CD4-positive, alpha-beta T cell treated with Interleukin-6 at 100 ng/mL for 8 hours (primary cell): ENCODE measurements at places on chromosomes 16 and 17.
A peak's percentile ranks its signal among the peaks of the same experiment; 100 is the strongest.

DNA sequence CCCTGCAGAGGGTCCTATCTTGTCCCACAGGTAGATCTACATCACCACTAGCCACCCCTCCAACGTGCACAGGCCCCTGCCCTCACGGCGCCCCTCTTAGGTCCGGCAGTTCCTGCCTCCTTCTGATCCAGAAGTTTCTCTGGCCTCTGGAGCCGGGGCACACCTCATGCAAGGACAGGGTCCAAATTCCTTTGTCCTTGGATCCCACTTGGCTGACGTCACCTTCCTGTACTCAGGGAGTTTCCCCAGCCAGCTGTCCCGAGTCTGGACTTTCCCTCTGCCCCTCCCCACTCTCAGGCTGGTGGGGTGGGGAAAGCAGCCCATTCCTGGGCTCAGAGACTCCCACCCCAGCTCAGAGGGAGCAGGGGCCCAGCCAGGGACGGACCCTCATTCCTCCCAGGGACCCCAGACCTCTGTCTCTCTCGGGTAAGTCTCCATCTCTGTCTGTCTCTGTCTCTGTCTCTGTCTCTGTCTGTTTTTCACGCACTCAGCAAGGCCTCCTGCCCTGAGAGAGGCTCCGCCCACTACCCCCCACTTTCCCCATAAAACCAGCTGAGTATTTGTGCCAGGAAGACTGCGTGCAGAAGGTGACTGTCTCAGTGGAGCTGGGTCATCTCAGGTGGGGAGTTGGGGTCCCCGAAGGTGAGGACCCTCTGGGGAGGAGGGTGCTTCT is at the start of gene IL32:
IL32 (plus strand) TSS at position 572 of the 673 bp plus-strand sequence. CDS start 172 bp downstream, outside the sequence.
- DNase-seq: peak; percentile 84

DNA sequence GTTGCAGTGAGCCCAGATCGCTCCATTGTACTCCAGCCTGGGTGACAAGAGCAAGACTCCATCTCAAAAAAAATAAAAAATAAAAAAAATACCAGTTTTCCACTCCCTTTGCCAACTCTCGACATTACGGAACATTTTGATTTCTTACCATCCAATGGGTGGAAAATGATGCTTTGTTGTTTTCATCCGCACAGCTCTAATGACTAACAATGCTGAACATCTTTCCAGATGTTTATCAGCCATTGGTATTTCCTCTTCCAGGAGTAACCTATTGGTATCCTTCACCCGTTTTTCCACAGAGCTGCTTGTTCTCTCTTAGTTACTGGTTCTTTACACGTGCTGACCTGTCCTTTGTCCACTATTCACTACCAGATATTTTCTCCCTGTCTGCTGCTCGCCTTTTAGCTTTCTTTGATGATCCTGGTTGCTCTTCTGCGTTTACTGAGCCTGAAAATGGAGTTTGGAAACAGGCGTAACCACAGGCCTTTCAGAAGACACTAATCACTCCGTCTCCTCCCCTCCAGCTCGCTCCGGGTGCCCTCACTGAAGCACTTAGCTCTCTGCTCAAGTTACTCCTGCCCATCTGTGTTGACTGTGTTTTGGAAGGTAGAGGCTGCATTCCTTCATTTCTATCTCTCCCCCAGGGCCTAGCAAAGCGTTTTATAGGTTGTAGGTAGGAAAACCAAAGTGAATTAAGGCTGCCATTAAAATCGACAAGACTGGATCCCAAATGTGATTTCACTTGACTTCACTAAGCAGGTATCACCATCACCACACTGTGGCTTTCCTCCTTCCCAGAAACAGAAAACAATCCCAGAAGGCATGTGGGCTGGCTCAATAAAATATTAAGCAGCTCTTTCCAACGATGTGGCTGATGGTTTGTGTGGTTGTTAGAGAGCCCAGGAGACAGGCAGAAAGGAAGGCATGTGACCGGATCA is 8.9 kb downstream of the SHPK start:
- DNase-seq: no peak

DNA sequence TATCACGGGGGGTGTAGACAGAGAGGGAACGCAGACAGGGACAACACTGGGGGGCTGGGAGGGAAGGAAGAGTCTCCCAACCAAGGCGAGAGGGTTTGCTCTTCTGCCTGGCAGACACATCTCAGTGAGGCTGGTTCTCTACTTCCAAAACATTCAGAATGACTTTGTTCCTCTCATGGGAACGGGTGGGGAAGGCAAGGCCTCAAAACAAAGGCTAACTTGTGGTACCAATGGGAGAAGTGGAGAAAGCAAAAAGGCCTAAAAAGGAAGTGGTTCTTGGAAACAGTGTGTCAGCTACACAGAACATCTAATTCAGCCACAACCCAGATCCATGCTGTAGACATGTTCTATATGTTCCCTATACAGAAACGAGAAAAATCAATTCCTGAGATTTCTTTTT is 7.5 kb downstream of the FLOT2 start:
- no peak for DNase-seq

DNA sequence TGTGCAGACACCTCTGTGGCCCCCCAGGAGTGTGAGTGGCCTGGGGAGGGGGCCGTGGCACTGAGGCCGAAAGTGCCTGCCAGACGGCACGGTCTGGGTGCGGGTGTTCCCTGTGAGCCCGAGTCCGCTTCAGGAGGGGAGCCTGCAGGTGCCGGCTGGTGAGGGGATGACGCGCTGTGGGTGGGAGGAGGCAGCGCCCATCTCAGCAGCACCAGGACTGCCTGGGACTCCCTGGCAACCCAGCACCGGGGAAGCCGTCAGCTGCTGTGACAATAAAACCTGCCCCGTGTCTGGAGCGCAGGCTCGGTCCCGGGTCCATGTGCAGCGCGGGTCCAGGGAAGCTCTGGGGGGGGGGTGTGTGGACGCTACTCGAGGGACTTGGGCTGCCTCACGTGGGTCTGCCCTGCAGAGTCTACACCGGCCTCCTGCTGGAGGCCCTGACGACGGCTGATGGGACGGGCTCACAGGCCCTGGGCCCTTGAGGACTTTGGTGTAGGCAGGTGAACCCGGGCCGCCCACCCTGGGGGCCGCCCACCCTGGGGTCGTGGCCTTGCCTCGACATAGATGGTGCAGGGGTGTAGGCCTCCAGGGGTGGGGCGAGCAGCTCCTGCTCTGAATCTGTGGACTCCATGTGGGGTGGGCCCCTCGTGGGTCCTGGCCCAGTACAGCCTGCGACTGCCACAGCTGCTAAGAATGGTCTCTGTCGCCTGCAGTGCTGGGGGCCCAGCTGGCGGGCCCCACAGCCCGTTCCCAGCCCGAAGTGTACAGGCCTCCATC is 5.9 kb upstream of the RAB40C start:
- DNase-seq: no peak

- no peak for DNase-seq
Measured at GRCh38 chr16:70410734-70411133, 28.2 kb downstream of the ST3GAL2 start.

- DNase-seq: no peak
Measured at GRCh38 chr16:57646388-57647039, 18.1 kb downstream of the ADGRG1 start.

DNA sequence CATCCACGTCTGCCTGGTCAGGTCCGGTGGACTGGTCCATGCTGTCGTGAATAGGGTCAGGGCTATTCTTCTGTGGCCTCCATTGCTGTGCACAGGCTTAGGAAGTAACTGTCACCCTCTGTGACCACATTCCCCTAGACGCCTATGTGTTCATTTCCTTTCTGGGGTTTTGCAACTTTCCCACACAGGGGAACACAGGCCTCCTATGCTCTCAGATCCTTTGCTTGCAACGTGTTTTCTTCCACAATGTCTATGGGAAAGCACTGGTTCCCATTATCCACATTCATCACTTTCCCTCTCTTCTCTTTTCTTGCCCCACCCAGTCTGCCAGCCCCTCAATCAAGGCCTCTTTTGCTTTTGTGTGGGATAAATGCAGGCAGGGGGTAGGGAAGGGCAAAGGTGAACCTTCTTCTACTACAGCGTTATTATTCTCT is 43.2 kb upstream of the DNAJA2 start:
- DNase-seq: no peak

GRCh38 chr16:66426112-66427035 is 721 bp upstream of the BEAN1 start:
- no peak for DNase-seq

DNA sequence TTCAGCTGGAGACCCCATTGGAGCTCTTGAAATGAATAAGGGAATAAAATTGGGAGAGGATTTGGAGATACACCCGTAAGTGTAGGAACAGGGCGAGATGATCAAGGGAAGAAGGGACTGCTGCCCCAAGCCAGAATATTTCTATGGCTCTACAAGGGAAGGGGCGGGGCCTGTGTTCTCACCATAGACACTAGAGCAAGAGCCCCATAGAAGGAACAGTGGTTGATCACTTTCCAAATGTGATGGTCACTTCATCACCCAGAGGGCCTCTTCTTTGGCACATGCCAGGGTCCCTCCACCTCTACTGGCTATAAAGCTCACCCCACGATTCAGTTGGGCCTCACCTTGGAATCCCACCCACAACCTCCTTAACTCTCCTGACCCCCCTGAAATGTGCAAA is 25.0 kb downstream of the GPRC5B start:
- DNase-seq: no peak

GRCh38 chr16:10888320-10888937 is 11.4 kb downstream of the CIITA start:
- no peak for DNase-seq

DNA sequence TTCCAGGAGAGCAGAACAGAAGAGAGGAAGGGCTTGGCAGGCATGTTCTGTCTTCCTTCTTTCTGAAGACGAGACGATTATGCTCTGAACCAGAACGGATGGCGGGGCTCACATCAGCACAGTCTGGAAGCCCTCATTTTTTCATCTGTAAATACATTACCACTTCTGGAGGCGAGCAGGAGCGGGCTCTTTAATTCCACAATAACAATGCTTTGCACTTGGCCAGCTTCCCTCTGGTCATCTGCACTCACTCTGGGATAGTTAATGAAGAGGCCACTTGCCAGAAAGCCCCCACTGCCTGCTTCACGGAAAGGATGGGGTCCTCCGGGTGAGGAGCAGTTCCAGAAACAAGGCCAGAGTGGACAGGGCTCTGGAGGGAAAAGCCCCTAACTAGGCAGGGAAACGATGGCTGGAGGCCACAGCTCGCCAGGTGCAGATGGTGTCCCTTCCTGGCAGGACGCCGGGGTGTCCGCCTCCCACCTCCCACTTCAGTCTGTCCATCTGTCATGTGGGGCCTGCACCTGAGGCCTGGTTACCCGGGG is 13.1 kb upstream of the BCAR1 start:
- no peak for DNase-seq

- no peak for DNase-seq
Measured at GRCh38 chr16:66895999-66896398, 15.7 kb downstream of the PDP2 start.

GRCh38 chr16:30947859-30948666 is 805 bp upstream of the ORAI3 start:
- DNase-seq: no peak

GRCh38 chr17:55202896-55203295 is 61.9 kb upstream of the HLF start:
- no peak for DNase-seq

DNA sequence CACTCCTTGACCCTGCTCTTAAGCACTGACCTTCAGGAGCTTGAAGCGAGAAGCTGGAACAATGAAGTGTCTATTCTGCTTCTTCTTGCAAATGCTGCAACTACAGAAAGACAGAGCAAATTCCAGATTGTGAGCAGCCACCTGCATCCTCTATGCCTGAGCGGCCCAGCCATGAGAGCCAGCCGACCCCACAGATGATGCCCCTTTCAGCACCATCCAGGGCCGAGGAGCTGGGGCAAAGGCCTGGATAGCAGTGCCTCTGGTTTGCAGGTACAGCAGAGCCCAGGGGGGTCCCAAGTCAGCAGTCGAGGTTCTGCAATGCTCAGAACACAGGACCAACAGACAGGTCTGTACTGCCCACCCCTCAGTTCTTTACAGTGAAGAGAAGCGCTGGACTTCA is 4.7 kb downstream of the CENPV start:
- DNase-seq: no peak

DNA sequence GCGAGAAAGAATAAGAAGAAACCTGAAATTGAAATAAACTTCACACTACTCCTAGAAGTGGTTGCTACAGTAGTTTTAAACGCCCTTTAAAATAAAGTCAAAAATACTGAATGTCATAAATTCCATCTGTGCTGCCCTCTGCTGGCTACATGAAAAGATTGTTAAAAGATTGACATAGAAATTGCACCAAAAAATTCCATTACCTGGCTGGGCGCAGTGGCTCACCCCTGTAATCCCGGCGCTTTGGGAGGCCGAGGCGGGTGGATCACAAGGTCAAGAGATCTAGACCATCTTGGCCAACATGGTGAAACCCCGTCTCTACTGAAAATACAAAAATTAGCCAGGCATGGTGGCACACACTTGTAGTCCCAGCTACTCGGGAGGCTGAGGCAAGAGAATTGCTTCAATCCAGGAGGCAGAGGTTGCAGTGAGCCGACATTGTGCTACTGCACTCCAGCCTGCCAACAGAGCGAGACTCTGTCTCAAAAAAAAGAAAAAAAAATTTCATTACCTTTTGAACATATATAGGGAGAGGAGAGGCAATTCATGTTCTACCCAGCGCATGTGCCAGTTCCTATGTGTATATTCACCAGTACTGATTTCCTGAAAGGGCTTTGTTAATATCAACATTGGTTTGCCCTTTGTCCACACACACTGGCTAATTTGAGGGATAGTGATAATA is 36.5 kb downstream of the CYTH1 start:
- DNase-seq: peak; percentile 57

DNA sequence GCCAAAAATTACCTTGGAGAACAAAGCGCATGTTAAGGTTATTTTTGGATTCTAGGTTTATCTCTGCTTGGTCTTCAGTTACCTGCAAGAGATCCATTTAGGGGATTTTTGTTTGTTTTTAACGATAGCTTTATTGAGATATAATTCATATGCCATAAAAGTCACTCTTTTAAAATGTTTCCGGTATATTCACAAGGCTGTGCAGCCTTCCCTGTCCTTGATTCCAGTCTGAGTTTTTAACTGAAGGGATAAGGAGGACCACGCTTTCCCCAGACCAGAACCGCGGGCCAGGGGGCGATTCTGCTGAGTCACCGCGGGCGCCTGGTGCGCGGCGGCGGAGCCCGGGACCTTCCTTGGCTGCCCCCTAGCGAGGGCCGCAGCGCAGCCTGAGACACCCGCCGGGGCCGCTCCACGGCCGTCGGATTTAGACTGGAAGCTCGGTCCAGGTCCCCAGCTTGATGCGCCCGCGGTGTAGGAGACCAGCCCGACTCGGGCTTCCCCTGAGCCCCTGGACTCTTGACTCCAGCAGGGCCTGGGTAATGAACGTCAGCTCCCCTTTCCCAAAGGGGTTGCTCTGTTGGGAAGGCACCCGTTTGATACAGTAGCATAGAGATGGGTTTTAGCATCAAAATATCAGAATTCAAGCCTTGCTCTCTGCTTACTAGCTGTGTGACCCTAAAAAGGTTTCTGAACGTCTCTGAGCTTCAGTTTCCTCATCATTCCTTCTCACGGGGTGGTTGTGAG is 50.0 kb upstream of the STH start:
- DNase-seq: peak; percentile 36

- no peak for DNase-seq
Measured at GRCh38 chr16:69787883-69788282, 25.8 kb downstream of the WWP2 start.

DNA sequence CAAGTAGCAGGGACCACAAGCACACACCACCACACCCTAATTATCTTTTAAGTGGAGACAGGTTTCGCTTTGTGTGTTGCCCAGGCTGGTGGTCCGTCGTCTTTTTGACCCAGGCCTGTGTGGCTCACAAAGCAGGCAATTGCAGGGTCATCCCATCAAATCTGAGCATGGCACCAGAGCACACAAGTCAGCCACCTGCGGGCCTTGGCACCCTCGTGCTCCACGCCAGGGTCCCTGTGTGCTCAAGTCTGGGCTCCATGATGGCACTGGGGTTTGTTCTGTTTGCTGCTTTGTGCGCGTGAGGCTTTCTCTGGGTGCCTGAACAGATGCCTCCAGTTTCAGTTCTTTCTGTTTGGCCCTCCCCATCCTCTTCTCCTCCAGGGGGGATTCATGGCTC is 2.4 kb upstream of the CAPN15 start:
- DNase-seq: no peak
